NCI-H226 (cell line): ENCODE measurements at places on chromosomes 1 and 21.

DNA sequence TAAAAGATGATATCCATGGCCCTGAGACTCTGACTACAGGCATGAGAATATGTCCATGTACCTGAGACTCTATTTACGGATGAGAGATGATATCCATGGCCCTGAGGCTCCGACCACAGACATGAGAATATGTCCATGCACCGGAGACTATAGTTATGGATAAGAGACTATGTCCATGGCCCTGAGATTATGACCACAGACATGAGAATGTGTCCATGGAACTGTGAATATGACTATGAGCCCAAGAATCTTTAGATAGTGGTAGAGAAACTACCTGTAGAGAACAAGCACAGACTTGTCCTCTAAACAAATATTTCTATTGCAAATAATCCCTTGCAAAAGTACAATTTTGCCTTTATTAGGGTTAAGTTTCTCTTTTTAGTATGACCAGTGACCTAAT lies 263.2 kb downstream of the PCP4 start:
- DNase-seq, result no peak

GRCh38 chr1:206680279-206680678 lies 4.4 kb upstream of the MAPKAPK2 start:
- no peak for DNase-seq

GRCh38 chr1:32813941-32814739 lies 3.0 kb downstream of the YARS1 start:
- DNase-seq, result no peak

- no peak for DNase-seq
Observed at GRCh38 chr1:107803579-107803978, 161.4 kb downstream of the VAV3 start.

- no peak for DNase-seq
Observed at GRCh38 chr1:25715888-25716287, 84.1 kb upstream of the SELENON start.

GRCh38 chr1:111570781-111571181 lies 48.8 kb upstream of the RAP1A start:
- peak; percentile 55 for DNase-seq

DNA sequence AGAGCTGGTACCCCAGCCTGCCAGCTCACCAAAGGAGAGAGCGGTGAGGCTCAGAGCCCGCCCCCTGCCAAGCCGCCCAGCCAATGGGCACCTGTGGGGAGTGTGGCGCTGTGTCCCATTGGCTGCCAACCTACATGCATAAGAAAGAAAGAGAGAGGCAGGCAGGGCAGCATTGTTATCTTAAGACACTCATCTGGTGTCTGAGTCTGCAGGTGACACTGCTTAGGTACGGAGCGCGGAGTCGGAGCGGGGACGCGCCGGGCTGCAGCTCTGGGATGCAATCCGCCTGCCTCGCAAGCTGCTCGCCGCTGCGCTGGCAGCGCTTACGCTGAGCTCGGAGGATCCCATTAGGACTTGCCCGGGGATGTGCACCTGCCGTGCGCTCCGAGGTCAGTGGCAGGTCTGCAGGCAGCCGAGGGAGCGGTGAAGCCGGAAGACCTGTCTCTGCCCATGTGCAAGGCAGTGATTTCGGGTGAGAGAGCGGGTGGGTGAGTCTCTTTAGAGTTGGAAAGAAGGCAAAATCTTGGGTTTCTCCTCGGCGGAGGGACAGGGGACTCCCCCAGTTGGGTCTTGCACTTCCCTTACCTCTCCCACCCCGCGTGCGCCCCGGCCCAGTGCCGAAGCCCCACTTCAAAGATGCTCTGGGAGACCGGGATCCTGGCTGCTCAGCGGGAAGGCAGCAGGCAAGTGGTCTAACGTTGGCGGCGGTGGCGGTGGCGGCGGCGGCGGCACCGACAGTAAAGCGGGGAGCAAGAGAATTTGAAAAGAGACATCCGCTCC lies at the start of gene BRINP2:
TSS of gene BRINP2 (plus strand) at position 203 of the 780 bp plus-strand sequence. CDS start 58,919 bp downstream, outside the sequence.
- DNase-seq, result peak; percentile 55

DNA sequence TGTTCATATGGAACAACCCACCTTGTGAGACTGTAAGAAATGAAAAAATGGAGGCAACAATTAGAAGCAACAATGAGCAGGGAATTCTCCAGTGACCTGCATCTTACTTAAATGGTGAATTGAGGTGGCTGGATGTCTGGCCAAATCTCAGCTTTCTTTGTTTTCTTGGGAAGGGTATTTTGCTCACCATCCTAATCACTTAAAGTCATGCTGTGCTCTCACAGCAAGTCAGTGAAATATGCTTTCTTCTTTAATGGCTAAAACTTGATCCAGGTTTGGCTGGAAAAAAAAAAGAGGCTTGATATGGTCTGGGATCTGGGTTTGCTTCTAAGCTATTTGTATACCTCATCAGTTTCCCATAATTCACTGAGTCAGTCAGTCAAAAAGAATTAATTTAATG lies 124.8 kb downstream of the ESRRG start:
- no peak for DNase-seq

DNA sequence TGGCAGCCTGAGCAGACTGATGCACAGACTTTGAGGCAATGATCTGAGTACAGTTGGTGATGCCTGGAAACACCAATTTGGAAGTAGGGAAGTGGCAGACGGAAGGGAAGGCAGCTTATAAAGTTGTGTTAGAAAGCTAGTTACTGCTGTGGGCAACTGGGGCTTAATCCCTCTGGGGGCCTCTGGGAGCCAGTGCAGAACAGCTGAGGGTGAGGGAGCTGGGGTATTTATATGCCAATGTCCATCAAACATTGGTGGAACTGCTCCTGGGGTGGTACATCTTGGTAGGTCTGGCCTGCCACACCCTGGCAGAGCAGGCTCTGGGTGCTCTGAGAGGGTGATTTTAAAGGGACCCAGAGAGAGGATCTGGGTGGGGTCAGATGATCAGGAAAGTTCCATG lies 28.1 kb downstream of the TNFRSF8 start:
- no peak for DNase-seq

- DNase-seq, result no peak
Observed at GRCh38 chr1:236130372-236130771, 12.0 kb upstream of the GPR137B start.

DNA sequence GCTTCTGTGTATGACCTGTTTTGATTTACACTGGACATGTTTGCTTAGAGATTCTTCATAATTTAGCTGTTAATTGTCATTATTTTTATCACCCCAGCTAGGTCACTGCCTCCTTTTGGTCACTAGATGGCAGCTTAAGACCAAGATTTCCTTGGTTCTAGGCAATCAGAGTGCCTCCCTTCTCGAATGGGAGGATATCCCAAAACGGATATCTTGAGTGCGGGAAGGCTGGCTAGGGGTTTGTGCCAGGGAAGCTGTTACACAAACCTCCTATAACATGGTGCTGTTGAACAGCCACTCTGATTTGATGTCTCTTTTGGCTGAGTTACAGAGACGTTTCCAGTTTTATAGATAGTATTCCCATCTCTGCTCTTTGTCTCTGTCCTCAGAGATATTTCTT lies 283.5 kb downstream of the S1PR1 start:
- peak; percentile 9 for DNase-seq

GRCh38 chr1:156221986-156222692 lies 9.3 kb downstream of the PMF1 start:
- no peak for DNase-seq

GRCh38 chr1:28682840-28683239 lies 14.3 kb downstream of the GMEB1 start:
- no peak for DNase-seq

DNA sequence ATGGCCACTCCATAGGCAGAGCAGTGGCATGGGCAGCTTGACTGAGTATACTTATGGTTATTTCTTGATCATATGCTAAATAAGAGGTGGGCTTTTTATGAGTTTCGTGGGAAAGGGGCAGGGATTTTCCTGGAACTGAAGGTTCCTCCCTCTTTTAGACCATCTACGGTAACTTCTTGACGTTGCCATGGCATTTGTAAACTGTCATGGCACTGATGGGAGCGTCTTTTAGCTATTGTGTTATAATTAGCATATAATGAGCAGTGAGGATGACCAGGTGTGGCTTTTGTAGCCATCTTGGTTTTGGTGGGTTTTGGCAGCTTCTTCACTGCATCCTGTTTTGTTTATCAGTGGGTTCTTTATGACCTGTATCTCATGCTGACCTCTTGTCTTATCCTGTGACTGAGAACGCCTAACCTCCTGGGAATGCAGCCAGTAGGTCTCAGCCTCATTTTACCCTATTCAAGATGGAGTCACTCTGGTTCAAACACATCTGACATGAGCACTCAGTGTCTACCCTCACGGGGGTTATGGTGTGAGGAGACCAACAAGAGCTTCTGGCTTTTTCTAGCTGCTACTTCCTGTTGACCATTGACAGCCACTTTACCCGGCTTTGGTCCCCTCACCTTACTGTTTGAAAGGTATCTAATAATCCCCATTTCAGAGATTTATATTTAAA lies 71.7 kb downstream of the GALNT2 start:
- no peak for DNase-seq
